ENCODE measurements at places on chromosomes 12 and 14.

DNA sequence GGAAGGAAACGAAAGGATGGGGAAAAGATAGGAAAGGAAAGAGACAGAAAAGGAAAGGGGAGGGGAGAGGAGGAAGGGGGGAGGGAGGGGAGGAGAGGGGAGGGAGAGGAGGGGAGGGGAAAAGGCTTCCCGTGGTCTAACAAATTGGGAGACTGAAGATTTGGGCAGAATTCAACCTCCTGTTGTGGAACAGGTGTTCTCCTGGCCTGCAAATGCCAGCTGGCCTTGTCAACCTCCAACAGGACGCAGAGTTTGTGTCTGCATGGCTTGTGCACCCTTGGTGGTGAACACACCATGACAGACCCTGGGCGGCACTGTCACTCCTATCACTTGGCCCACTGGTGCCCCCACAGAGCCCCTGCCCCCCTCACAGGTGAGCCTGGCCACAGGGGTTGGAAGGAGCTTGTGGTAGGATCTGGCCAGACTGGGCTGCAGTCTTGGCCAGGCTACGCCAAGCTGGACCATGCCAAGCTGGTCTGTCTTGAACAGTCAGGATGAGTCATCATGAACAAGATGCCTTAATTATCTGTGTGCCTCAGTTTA lies 321.6 kb downstream of the BCL11B start:
- no peak for DNase-seq

DNA sequence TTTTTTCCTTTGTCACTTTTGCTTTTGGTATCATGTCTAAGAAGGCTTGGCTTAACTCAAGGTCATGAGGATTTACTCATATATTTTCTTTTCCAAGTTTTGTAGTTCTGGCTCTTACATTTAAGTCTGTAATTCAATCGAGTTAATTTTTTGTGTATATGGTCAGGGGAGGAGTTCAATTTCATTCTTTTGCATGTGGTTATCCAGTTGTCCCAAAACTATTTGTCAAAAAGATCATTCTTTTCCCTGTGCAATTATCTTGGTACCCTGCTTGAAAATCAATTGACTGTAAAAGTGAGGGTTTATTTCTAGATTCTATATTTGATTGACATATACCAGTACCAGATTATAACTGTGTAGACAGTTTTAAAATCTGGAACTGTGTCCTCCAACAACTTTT lies 10.2 kb downstream of the USP15 start:
- DNase-seq: no peak

DNA sequence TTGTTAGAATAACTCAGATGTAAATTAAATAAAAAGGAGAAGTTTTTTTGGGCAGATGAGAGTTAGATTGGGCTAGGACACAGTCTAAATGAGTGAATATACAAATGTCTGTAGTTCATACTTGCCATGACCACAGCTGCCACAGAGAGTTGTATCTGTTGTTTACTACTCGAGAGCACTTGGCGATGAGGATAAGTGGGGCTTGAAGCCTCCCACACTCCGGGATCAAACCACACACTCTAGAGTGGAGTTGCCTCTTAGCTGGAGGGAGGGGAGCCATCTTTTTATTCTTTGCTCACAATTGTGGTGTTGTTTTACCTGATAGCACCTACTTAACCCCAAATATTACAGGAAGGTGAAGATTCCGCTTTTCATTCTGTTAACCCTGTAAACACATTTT lies 27.5 kb downstream of the BEST3 start:
- no peak for DNase-seq

DNA sequence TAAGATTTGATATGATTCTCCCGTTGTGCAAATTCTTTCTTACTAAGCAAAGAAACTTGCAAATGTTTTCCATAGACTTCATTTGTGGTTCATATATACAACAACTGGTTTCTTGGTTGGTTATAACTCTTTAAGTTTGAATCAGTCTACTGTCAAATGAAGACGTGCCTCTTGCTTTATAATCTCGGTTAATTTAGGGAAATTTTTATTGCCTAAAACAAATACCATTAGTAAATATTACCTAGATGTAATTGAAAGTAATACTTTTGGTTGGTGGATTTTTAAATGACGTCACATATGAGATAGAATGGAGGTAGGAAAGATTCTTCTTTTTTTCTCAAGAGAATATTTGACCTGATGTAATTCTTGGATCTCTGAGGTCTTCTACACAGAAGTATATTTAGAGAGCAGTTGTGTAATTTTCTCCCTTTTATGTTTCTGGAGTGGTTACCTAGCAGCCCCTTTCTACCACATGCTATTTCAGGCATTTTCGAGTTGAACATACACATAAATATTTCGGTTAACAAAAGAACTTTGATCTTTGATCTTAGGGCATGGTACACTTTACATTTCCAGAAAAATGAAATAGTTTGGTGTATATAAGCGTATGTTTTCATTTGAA lies 1.7 kb downstream of the ATF7IP start:
- DNase-seq: no peak

DNA sequence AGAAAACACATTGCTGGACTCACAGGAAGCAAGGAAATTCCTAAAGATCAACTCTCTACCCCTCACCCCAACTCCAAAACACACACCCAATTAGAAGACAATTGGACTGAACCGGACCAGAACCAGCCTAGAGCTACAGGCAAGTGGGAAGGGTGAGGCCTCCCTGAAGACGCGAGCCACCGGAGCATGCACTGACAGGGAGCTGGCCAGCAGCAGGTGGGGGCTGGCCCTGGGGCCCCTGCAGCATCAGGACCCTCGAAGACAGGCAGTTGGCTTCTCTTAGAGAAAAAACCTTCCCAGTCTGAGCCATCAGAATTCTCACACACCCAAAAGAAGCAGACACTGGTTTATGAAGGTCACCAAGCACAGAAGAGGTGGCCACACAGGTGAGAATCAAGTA lies 209.5 kb upstream of the DIO3 start:
- DNase-seq: no peak

DNA sequence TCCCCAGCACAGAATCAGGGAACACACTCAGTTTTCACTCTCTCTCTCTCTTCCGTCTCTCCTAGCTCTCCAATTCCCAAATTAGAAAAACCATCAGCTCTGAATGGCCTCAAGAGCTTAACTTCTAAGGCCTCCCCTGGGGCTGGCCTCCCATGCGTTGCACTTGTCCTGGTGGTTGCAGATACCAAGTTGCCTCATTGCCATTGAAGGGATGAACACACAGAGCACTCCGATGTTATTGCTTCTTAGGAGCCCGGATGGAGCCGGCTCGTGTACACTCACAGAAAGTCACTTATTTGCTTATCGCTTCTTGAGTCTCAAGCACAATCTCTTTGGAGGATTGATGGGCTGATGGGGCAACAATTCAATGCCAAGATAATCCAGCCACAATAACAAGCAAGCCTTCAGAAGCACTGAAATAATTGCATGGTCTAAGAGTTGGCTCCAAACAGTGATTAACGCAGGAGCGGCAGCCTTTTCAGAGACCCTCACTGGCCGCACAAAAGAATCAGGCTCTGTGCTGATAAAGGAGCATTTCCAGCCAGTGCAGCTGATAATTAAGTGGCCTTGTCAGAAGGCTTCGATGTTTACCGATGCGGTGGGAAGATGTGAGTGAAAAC lies 175.8 kb upstream of the TMEM132C start:
- no peak for DNase-seq

DNA sequence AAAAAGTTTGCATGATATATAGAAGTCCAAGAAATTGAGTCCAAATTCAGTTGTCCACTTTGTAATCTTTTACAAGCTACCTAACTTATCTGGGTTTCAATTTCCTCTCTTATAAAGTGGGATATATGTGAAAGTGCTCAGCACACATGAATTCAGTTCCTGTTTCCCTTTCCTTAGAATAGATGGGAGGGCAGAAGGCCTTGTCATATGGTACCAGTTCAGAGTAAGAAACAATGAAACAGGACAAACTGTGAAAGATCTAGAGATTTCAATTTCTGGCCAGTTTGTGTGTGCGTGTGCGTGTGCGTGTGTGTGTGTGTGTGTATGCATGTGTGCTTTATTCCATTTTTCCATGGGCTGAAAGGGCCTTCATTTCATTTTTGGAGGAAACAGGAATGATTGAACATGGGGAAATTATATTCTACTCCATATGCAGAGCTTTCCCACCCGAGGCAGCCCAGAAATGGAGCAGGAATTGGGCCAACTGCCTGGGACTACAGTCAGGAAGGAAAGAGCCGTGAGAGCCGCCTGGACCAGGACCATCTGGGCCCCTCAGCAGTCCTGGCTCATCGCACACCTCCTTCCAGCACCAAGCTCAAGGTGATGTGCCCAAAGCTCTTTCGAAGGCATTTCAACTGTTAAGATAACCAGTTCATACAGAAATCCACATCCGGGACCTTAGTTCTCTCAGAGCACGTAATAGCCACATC lies 183.2 kb downstream of the EPS8 start:
- no peak for DNase-seq

DNA sequence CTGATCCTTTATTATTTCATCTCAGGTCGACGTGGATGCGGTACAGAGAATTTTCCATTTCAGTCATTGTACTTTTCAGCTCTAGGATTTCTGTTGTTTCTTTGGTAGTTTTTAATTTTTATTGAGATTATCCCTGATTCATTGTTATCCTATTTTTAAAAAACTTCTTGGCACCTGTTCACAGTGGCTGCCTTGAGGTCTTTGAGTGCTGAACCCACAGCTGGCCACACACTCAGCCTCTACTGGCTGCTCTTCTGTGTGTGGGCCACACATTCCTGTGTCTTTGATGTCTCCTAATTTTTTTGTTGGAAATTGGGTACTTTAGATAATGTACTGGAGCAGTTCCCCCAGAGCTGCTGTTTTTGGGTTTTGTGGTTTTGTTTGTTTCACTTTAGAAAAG lies 37.7 kb upstream of the ASPG start:
- DNase-seq: no peak

DNA sequence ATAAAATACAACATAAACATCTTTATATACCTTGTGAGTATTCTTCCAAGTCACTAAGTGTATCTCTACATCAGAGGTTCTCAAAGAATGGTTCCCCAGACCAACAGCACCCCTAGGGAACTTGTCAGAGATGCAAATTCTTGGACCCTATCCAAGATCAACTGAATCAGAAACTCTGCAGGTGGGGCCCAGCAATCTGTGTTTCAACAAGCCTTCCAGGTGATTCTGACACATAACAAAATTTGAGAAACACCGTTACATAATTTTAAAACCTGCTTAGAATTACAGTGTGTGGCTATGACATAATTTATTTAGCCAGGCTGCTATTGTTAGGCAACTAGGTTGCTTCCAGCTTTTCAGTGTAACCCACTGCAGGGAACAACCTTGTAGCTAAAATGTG lies 49.8 kb downstream of the NTN4 start:
- DNase-seq: no peak

- DNase-seq: no peak
Observed at GRCh38 chr14:99816642-99817041, 23.4 kb downstream of the EML1 start.
